ENCODE measurements at places on chromosomes 7 and 10. TPM values are rescaled to one million over a fixed set of nuclear protein-coding genes. Genes with fewer than 3 reads are reported as not detected.

DNA sequence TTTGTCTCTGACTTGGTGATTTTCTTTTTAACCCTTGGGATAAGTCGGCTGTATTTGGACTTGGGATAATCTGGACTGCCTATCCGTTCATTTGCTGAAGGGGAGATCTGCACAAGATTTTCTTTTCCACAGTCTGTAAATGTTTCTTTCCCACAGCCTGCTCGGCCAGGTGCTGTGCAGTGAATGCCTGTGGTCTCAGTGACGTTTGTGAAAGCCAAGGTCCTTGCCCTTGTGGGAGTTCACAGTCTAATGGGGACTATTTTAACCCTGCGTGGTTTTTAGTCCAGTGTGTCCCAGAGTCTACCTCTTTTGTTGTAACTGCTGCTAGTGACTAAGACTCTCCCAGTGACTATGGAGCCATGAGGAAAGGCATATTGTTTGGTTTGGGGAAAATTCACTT lies 8.9 kb downstream of the PNLIP start:
- H3K4me3 ChIP-seq: no peak overlapping the region
- no peaks in the 10 kb centered on the region for H3K36me3 ChIP-seq
- H3K27ac ChIP-seq: no peak overlapping the region
- DNase-seq: no peak
- H3K27me3 ChIP-seq: peaks cover 8% of the 10 kb centered on the region

DNA sequence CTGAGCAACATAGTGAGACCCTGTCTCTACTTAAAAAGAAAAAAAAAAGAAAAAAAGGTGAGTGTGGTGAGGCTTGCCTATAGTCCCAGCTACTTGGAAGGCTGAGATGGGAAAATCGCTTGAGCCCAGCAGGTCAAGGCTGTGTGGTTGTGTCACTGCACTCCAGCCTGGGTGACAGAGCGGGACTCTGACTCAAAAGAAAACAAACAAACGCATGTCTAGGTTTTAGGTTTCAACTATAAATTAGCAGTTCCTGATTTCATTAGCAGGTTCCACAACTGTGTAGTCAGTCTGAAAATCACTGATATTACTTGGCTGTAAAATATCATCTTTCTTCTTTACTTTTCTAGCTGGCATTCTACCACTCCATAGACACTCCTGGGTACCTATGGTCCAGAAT lies 155.7 kb upstream of the HGF start:
- H3K4me3 ChIP-seq: no peak overlapping the region
- H3K27me3 ChIP-seq: peaks cover 77% of the 10 kb centered on the region
- no peaks in the 10 kb centered on the region for H3K36me3 ChIP-seq
- H3K4me1 ChIP-seq: no peaks in the 10 kb centered on the region
- no peak overlapping the region for H3K27ac ChIP-seq

The NKX1-2 gene
- total RNA-seq: 0.35 TPM

DNA sequence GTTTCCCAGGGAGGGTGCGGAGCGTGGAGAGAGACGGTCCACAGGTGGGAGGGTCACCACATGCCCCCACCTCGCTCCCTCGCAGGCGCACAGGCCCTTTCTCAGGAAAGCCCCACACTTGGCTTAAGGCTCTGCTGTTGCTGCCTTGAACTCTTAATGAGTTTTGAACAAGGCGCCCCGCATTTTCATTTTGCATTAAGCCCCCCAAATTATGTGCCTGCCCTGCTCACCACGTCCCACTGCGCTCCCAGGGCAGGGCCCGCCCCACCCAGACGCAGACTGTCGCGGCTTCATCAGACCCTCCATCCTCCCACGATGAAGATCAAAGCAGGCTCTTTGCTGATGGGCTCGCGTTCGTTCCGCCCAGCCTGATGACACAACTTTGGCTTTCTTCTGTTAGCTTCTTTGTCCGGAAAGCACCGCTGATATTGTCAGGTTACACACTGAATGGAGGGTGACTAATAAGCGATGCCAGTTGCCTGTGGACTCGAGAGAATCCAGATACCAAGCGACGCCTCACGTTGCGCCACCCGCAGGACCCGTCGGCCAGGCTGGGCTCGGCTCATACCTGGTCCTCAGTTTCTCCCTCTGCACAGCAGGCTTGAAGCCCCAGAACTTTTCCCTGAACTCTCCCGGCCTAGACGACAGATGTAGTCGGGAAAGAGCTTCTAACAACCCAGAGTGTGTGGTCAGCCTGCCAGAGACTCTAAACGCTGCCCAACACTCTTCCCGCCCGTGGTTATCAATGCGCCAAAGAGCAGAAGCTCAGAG lies 9.5 kb downstream of the CALML3 start:
- no peak overlapping the region for H3K27ac ChIP-seq
- peak; percentile 74 for DNase-seq
- no peaks in the 10 kb centered on the region for H3K36me3 ChIP-seq
- peaks cover 29% of the 10 kb centered on the region for H3K4me1 ChIP-seq
- peak overlapping the region; percentile 33 for H3K4me3 ChIP-seq

DNA sequence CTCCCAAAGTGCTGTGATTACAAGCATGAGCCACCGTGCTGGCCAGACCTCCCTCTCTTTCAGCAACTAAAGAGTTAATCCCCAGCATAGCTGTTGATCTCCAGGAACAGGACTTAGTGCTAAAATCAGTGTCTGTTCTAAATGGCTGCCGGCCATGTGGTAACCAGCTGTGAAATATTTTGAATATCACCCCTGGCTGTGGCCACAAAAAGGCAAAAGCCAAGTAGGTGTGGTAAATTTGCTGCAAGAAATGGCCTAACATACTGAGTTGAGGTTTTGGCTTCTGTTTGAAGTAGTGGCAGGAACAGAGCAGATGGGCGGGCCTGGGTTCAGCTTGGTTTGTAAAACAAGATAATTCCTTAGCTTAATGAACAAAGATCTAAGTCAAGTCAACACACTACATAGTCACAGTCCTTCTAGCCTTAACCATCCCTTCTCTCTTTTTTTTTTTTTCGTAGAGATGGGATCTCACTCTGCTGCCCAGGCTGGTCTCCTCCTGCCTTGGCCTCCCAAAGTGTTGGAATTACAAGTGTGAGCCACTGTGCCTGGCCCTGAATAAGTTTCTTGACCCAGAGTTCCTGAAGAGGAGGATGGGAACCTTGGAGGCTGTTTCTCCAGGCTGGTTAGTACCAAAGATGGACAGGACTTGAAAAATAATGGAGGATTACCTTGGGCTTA lies 22.7 kb upstream of the AGFG2 start:
- H3K4me3 ChIP-seq: peak overlapping the region; percentile 45
- peaks cover 11% of the 10 kb centered on the region for H3K36me3 ChIP-seq
- no peaks in the 10 kb centered on the region for H3K27me3 ChIP-seq
- peaks cover 15% of the 10 kb centered on the region for H3K4me1 ChIP-seq
- DNase-seq: peak; percentile 84

The BHLHA15 gene
- 6.0 TPM for total RNA-seq

- no peaks in the 10 kb centered on the region for H3K27me3 ChIP-seq
- peaks cover 22% of the 10 kb centered on the region for H3K36me3 ChIP-seq
- peaks cover 49% of the 10 kb centered on the region for H3K4me1 ChIP-seq
- DNase-seq: no peak
Observed at GRCh38 chr7:42105554-42106358, 131.3 kb downstream of the GLI3 start.

- peak; percentile 4 for DNase-seq
- H3K27me3 ChIP-seq: no peaks in the 10 kb centered on the region
- no peak overlapping the region for H3K27ac ChIP-seq
- no peaks in the 10 kb centered on the region for H3K36me3 ChIP-seq
- H3K4me3 ChIP-seq: no peak overlapping the region
Observed at GRCh38 chr7:77293046-77293445, 93.4 kb upstream of the FGL2 start.

GRCh38 chr7:17632384-17632783 lies 307.9 kb downstream of the SNX13 start:
- no peak for DNase-seq
- H3K27me3 ChIP-seq: no peaks in the 10 kb centered on the region
- H3K4me3 ChIP-seq: no peak overlapping the region
- no peaks in the 10 kb centered on the region for H3K36me3 ChIP-seq
- peaks cover 20% of the 10 kb centered on the region for H3K4me1 ChIP-seq

DNA sequence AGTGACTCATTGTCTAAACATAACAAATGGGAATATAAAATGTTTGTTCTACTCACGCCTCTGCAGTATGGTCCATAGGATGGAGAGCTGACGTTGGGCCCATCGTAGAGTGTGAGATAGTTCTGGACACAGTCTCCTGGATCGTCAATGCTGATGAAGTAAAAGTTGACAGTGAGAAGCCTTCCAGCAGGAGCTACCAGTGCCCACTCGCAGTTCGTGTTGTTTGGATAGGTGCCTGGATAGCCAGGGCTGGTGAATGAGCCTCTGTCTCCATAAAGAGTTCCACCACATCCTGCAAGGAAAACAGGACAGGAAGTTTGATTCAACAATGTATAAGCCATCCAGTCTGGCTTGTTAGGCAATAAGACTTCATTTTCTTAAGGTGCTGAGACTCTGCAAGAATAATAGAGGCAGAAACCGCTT lies 79.6 kb downstream of the OR13A1 start:
- no peaks in the 10 kb centered on the region for H3K27me3 ChIP-seq
- H3K27ac ChIP-seq: no peak overlapping the region
- H3K4me1 ChIP-seq: no peaks in the 10 kb centered on the region
- peak; percentile 34 for DNase-seq
- H3K4me3 ChIP-seq: no peak overlapping the region

GRCh38 chr7:98078197-98078870 lies 28.3 kb upstream of the LMTK2 start:
- no peaks in the 10 kb centered on the region for H3K36me3 ChIP-seq
- no peak for DNase-seq
- no peak overlapping the region for H3K27ac ChIP-seq
- no peaks in the 10 kb centered on the region for H3K27me3 ChIP-seq

- H3K4me1 ChIP-seq: peaks cover 41% of the 10 kb centered on the region
- DNase-seq: no peak
- H3K4me3 ChIP-seq: no peak overlapping the region
- no peaks in the 10 kb centered on the region for H3K36me3 ChIP-seq
Observed at GRCh38 chr7:116445447-116446211, 53.9 kb upstream of the CAV2 start.
